Activated CD4-positive, alpha-beta T cell treated with anti-CD3 and anti-CD28 coated beads, Interleukin-2, amount 50 U/mL, for 48 hours (primary cell): ENCODE measurements at places on chromosomes 2 and 18.

DNA sequence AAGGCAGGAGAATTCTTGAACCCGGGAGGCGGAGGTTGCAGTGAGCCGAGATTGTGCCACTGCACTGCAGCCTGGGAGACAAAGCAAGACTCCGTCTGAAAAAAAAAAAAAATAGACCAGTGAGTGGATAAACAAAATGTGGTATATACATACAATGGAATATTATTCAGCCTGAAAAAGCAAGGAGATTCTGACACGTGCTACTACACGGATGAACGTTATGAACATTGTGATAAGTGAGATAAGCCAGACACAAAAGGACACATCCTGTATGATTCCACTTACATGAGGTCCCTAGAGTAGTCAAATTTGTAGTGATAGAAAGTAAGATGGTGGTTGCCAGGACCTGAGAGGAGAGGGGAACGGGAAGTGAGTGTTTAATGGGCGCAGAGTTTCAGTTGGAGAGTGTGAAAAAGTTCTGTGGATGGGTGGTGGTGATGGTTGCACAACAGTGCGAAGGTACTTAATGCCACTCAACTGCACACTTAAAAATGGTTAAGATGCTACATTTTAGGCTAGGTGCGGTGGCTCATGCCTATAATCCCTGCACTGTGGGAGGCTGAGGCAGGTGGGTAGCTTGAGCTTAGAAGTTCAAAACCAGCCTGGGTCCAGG is 38.3 kb downstream of the NIFK start:
- no peak for DNase-seq

DNA sequence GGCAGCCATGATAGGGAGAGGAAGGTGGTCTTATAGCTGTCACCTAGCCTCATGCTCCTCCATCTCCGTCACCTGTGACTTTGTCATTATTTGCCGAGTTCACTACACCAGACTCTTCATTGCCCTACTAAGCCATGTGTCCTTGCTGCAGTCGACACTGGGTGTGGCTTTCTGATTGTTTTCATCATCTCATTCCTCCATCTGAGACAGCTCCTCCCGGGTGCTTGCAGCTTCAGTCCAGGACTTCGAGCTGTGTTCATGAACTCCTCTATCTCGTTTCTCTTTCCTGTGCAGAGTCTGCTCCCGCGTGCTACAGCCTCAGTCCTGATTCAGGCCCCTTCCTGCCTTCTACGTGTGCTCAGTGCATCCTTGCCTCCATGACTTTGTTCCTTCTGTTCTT is 295.1 kb upstream of the TNP1 start:
- no peak for DNase-seq

- no peak for DNase-seq
These were observed 38.2 kb upstream of the MCM6 start for GRCh38 chr2:135914485-135914884.

- no peak for DNase-seq
These were observed 101.5 kb upstream of the GPC1 start for GRCh38 chr2:240333985-240334384.

- DNase-seq: no peak
These were observed 212.1 kb downstream of the ARL6IP6 start for GRCh38 chr2:152930501-152930900.
